Ureter (tissue), 1 donor: ENCODE measurements at places on chromosomes 13 and 19. TPM values are rescaled to one million over a fixed set of nuclear protein-coding genes. Genes with fewer than 3 reads are reported as not detected.

DNA sequence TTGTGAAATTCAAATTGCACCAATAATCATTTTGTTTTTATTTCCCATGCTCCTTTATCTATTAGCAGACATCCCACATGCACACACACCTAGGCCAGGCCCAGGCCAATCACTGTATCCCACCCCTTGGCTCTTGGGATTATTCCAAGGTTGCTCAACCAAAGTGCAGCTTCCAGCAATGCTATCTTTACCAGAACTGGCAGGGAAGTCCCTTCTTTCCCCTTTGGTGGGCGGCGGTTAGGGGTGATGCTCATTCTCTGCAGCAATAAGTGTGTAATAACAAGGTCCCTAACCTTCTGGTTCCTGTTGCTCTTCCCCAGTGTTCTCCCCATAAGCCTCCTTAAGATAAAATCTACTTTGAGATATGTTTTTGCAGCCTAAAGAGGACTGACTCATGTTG is 18.3 kb upstream of the KCTD12 start:
- DNase-seq, result no peak

- no peak for DNase-seq
Observed at GRCh38 chr13:46648166-46648607, 95.2 kb downstream of the LRCH1 start.

- DNase-seq, result no peak
Observed at GRCh38 chr13:111245576-111246384, 74.7 kb upstream of the TEX29 start.

- DNase-seq, result no peak
Observed at GRCh38 chr19:6452223-6452614, 7.4 kb downstream of the SLC25A23 start.

- DNase-seq, result no peak
Observed at GRCh38 chr13:37448153-37448552, 150.4 kb downstream of the POSTN start.

- DNase-seq, result no peak
Observed at GRCh38 chr13:95652244-95652764, 7.8 kb upstream of the DZIP1 start.

DNA sequence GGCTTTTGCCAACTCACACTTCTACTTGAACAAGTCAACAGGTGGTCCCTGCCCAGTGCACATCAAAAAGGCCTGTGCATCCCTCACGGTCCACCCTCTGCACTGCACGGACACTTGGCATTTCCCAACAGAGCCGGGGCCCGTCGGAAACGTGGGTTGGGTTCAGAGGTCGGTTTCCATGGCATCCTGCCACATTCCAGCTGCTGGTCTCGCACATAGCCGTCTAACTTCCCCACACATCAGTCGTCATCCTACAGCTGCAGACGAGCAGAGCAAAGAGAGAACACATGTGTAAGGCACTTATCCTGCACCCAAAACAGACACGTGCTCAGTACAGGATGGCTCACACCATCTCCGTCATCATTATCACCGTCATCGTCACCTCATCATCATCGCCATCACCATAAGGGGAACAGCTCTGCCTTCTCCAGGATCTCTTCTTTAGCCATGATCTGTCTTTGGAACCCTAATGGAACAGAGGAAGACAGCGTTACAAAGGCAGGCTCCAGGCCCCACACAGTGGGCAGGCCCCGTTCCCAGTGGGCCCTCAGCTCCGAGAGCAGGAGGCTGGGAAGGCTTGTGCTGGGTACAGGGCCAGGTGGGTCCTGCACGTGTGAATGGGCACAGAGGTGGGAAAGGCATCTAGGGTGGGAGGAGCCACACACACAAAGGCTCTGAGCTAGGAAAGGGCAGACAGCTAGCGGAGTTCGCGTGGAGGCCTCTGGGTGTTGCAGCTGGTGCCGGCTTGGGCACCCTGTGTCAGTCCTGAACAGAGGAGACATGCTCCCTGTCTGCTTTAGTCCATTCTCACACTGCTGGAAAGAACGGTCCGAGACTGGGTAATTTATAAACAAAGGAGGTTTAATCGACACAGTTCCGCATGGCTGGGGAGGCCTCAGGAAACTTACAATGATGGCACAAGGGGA is 170.8 kb upstream of the SOX1 start:
- peak; percentile 28 for DNase-seq

DNA sequence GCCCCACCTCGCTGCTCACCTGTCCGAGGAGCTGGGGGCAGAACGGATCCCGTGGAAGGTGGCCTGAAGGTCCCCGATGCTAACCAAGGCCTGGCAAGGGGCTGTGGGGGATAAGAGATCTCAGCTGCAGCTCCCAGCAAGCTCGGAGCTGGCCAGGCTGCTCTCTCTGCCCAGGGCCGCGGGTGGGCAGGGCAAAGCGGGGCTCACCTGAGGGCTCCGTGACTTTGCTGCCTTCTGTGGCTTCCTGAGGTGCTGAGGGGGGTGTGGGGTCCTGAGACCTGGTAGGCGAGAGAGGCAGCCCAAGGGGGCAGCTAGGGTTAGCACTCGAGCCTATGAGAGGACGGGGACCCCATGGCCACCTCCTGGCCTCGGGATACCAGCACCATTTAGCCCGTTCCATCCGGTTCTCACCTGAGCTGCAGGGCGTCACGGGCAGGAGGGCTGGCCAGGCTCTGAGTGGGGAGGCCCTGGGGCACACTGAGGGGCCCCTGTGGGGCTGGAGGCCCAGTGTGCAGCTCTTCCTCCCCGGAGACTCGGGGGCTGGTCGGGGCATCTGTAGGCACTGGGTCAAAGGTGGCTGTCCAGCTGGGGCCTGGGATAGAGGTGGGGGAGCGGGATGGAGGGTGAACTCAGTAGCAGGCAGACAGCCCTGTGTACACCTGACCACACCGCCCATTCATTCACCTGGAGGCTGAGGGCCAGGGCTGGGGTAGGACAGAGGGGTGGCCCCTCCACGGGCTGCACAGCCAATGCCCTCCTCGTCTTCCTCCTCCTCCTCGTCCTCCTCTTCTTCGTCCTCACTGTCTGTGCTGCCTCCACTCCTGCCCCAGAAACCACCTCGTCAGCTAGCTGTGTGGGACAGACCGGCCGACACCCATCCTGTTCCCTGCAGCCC is 3.1 kb upstream of the TMEM86B start:
- no peak for DNase-seq

DNA sequence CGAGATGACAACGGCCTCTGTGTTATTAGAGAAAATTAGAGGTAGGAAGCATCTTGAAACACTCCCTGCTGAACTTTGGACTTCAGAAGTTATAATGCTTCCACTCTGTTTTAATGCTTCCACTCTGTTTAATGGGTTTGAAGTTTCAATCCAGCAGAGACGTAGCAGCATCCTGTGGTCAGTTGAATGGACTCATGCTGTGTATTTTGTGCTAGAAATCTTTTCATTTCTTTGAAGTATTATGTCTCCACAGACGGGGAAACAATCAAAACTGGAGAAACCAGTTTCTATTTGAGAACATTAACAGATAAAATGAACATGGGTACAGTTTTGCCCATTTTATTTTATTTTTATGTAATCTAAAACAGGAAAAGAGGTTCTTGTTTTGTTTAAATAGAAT is 1736.2 kb downstream of the SLITRK5 start:
- DNase-seq, result no peak

DNA sequence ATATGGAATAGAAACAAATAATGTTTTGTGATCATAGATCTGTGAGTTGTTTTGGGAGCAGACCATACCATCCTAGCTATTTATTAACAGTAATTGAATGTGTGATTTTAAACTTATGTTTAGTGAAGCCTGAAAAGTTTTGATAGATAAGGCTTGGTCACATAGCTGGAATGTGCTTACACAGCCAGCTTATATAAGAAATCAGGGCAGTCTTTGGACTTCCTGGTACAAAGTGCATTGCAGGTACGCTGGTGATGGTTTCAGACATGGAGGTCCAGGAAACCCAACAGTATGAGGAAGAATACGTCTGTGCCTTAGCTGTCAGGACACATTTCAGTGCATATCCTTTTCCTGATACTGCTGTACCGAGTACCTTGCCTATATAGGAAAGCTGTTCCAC is 2316.2 kb upstream of the PCDH20 start:
- no peak for DNase-seq

GRCh38 chr13:100389617-100390016 is 199.0 kb downstream of the GGACT start:
- DNase-seq, result no peak

- no peak for DNase-seq
Observed at GRCh38 chr13:30034458-30034795, 184.0 kb upstream of the UBL3 start.

DNA sequence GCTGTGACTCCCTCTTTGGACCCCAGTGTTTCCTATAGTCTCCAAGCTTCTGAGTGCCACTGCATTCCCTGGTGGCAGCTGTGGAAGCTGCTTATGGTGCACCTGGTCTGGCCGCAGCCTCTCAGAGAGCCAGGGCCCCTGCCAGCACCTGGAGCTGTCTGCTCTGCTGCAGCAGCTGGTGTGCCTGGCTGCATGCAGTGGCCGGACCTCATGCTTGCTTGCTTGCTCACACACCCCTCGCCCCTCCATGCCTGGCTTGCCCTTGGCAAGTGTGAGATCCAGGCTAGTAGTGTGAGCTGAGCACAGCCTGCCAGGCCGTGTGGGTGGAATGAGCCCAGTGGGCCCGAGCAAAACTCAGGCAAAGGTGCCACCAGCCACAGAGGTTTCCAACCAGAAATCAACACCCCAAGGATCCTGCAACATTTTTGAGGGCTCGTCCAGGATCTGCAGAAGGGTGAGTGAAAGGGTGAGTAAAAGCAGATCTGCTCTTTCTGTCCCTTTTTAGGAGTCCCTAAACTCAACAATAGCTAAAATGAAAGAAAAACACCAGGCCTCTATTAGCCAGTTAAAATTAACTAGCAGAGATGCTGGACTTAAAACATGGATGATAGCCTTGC is 7.6 kb upstream of the MLLT1 start:
- DNase-seq, result no peak

GRCh38 chr13:45191874-45192273 is 9.0 kb downstream of the KCTD4 start:
- no peak for DNase-seq

DNA sequence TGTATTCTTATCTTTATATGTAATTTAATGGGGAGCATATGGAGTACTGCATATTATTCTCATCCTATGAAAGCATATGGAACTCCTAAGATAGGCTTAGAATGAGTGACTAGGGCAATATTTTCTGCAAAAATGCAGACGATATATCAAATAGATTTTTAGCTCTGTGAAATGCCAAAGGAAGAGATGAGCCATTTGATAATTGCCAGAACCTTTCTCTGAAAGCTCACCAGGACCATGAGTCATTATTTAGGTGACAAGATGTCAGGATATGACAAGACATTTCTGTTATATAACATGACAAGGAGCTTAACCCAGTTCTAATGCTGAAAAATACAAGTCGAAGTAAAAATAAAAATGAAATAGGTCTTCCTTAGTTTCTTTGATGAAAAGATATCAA is 145.0 kb downstream of the SLITRK6 start:
- no peak for DNase-seq

GRCh38 chr13:18998389-18998788 is 183.2 kb downstream of the TUBA3C start:
- no peak for DNase-seq

DNA sequence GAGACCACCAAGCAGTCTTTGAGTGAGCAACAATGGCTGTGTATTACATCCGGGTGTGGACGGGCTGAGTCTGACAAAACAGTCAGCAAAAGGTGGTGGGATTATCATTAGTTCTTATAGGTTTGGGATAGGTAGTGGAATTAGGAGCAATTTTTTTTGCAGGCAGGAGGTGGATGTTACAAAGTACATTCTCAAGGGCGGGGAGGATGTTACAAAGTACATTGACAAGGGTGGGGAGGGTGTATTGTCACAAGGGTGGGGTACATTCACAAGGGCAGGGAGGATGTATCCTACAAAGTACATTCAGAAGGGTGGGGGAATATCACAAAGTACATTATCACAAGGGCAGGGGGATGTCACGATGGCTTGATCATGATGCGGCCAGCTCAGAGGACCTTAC is 15.0 kb upstream of the ZNF561 start:
- no peak for DNase-seq

- peak; percentile 86 for DNase-seq
Observed at GRCh38 chr19:45523642-45524256, 16.5 kb downstream of the VASP start.

- DNase-seq, result peak; percentile 76
Observed at GRCh38 chr13:98476538-98476966, 100.4 kb downstream of the STK24 start.

SWSAP1 gene
- total RNA-seq, result 4.3 TPM

FGF22 gene
- 0.29 TPM for total RNA-seq

LMTK3 gene
- total RNA-seq, result 5.1 TPM

FAM216B gene
- total RNA-seq, result not detected

NPAS1 gene
- total RNA-seq, result not detected

ZMYM2 gene
- total RNA-seq, result 158 TPM

LRRC4B gene
- total RNA-seq, result 4.7 TPM

POLR1G gene
- total RNA-seq, result 6.9 TPM

HIPK4 gene
- total RNA-seq, result 0.34 TPM

ICAM3 gene
- 8.7 TPM for total RNA-seq

THSD1 gene
- total RNA-seq, result 6.0 TPM

EXOC3L2 gene
- total RNA-seq, result 7.2 TPM

GAPDHS gene
- total RNA-seq, result not detected

GPC5 gene
- 0.39 TPM for total RNA-seq
